ENCODE measurements at places on chromosomes 5 and 9.

GRCh38 chr9:104743376-104743985, 4.0 kb upstream of the NIPSNAP3A start:
- no peak for DNase-seq

GRCh38 chr9:132996526-132996925, 18.0 kb downstream of the GFI1B start:
- DNase-seq: no peak

GRCh38 chr9:79233542-79233941, 338.2 kb upstream of the TLE4 start:
- peak; percentile 26 for DNase-seq

DNA sequence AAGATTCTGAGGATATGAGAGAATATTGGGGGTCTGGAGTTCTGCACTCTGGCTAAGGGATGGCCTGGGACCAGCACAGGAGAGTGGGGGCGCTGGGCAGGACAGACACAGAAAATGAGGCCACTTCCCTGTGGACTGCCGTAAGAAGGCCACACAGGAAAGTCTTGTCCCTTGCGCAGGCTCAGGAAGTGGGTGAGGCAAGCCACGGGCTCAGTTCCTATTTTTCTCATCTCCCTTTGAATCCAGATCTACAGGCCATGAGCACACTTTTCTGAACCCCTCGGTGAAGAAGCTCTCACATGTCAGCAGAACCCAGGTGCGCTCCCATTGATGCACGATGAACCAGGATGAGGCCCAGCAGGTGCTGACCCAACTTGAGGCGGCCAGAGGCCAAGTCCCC, 207.4 kb downstream of the AGTPBP1 start:
- no peak for DNase-seq

DNA sequence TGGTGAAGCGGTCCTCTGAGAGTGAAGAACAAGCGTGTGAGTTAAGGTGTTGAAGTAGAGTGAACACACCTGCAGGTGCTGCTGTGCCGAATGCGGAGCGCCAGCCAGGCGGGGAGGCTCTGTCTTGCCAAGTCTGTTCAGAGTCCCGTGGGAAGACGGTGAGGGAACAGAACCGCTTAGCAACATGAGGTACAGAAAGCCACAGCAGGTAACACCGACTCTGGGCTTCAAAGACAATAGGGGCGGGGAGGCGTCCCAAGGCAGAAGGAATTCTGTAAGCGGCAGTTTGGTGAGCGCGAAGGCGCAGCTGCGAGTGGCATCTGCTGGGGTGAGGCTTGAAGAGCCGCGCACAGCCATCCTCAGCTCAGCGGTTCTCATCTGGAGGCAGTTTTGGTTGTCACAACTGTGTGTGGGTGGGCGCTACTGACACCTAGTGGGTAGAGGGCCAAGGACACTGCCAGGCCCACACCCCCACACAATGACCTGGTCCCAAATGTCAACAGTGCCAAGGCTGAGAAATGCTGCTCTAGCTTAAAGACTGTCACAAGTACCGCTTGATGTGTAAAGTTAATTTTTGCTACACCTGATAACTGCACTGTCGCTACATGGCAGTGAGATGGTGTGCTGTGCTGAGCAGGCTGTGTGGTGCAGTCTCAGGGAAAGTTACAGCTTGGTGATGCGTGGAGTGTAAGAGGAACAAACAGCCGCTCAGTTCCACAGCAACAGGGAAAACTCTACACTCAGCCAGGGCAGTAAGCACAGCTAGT, 67.4 kb upstream of the TBC1D9B start:
- peak; percentile 76 for DNase-seq

DNA sequence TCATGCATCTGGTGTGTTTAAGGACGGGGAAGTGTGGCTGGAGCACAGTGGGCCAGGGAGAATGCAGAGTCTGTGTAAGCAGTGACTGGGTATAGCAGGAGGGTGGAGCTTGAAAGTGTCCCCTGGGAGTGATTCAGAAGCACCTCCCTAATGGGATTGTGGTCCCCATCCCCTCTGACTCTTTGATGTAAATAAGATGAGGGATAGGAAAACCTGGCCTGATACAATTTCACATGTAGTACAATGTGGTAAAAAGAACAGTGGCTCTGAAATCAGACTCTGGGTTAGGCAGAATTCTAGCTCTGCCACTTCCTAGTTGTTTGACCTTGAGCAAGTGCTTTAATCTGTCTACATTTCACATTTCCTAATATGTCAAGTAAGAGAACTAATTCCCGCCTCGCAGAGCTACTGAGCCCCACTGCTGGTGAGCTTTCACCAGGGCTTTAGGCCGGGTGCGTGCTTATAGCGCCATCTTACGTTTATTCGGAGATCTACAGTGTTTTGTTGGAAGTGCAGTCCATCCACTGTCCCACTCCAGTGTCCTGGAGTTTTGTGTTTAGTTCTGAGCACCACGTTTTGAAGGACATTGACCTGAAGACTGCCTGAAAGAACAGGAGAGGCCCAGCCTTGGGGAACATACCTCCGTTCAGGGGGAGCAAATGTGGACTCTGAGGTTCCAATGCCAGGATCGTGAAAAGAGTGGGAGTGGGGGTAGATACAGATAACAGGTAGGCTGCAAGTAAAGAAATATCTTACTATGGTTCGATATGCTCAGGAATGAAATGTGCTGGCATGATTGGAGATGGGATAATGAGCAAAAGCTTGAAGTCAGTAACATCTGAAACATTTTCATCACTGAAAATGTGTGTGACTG, 51.2 kb upstream of the TESK1 start:
- DNase-seq: peak; percentile 63

GRCh38 chr5:4758550-4758949, 381.6 kb upstream of the ADAMTS16 start:
- no peak for DNase-seq

DNA sequence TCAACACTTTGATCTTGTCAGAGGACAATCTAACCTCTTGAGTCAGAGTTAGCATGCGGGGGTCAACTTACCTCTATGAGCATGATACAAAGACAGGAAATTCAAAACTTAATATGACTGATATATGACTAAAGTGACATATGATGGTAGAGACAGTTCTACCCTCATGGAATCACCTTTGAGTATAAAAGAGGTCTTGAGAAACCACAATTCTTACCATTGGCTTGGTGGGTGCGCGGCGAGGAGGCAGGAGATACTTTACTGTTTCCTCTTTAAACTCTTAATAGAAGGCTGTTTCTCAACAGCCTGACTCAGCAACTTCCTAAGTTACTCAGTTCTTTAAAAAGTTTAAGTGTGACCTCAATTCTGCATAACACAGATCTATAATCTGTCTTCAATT, 372.8 kb downstream of the KIAA0825 start:
- DNase-seq: no peak

DNA sequence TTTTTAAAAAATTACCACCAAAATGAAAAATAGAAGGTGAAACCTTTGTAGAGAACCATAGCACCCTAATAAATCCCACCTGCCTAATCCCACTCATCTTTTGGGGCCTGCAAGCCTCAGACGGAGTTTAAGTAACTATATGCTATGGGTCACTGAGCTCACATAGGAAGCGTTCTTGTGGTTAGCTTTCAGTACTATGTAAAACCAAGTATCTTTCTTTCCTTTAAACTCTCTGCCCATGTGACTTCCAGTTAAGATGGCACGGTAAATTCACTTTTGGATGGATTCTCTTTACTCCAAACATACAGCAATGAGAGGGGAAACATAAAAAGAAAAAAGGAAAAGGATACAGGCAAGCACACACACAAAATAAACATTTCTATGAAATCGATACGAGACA, 50.9 kb downstream of the FANCC start:
- DNase-seq: no peak

DNA sequence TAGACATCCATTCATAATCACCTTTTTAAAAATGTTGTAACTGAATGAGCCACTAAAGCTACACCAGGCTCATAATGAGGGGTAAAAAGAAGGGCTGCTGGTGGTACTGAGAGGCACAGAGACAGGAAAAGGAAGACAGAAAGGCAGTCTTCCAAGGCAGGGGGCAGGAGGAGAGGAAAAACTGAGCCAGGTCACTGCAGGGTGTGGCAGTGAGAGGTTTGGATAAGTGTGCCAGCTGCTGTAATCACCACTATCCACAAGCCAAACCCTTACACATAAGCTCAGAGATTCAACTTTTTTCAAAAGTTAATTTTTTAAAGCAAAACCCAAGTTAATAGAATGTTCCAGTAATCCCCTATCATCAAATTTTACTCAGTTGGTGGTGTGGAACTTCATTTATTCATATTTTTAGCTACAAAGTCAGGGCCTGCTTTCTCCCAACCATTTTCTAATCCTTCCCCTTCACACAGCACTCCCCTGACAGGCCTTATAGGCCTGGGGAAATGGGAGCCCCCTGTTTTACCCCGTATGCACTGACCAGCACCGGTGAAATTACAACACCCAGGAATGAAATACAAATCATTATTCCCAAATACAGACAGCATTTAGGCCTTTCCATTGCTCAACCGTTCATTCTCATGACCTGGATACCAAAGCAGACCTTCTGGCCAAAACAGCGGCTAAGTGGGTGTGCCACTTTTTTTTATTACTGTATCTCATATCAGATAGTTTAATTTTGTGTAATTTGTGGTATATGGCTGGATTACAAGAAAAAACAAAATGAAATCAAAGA, 76.3 kb downstream of the EFNA5 start:
- DNase-seq: no peak

DNA sequence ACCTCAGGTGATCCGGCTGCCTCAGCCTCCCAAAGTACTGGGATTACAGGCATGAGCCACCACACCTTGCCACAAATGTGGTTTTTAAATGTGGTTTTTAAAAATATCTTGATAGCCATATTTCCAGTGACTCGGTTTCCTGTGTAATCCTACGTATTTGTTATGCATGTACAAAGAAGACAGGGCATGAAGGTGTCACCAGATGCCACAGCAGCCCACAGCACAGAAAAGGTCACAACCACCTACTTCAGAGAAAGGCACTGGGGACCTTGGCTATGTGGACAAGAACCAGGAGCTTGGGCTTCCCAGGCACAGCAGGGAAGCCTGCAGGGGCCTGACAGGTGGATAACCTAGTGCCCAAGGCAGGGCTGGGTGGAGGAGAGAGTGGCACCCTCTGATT, 38.0 kb downstream of the C9orf50 start:
- no peak for DNase-seq

DNA sequence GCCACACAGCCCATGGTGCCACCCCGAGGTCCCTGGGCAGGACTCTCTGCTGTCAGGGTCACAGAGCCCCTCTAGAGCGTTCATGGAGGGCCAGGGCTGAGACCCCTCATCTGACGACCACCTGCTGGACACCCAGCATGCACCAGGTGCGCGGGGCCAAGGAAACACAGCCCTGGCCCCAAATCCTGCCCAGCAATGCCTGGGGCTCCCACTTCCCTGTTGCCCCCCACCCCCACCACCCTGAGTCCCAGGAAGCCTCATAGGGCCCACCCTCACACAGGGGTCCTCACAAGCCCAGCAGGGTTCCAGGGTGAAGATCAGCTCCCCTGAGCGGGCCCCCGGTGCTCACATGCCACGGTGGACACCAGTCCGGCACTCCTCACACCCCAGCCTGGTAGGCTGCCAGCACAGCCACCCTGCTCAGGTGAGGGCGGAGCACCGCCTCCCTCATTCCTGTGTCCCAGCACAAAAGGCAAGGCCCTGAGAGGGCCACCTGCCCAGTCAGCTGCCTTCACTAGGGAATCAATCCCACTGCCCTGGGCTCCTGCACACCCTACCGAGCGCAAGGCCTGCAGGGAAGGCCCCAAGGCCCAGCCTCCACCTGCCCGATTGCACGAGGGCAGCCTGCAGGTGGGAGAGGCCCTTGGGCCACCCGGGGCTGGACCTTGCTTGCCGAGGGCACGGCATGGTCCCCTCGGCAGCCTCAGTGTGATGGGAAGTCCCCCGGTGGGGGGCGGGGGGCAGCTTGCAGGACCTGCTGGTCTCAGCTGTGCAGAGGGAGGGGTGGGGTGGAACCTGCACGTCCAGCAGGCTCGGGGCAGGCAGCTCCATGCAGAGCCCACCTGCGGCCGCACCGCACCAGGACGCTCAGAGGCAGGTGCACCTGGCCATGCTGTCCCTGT, 56.4 kb upstream of the UBAC1 start:
- no peak for DNase-seq

GRCh38 chr5:142845954-142846398, 75.8 kb downstream of the ARHGAP26 start:
- DNase-seq: no peak

- no peak for DNase-seq
Measured at GRCh38 chr5:148748702-148749392, 77.6 kb upstream of the ADRB2 start.

GRCh38 chr9:69984831-69985230, 58.8 kb upstream of the MAMDC2 start:
- DNase-seq: no peak

- DNase-seq: no peak
Measured at GRCh38 chr5:6350277-6351090, 27.9 kb downstream of the MED10 start.

GRCh38 chr9:37911271-37911681, 7.3 kb upstream of the SLC25A51 start:
- DNase-seq: no peak

GRCh38 chr9:84379740-84380139, 39.2 kb upstream of the SLC28A3 start:
- DNase-seq: no peak

DNA sequence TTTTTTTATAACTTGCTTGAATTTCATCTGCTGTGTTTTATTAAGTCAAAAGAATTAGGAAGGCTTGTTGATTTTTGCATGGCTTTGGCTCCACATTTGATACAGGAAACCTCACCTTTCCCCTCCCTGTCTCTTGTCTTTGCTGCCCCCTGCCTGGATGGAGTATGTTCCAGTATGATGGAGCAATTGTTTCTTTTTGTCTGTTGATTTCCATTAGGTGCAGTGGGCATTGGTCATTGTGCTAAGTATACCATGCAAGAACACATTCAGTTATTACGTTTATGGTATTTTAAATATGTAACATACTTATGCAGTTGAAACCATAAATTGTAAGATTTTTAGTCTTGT, 19.6 kb downstream of the TJP2 start:
- DNase-seq: no peak

DNA sequence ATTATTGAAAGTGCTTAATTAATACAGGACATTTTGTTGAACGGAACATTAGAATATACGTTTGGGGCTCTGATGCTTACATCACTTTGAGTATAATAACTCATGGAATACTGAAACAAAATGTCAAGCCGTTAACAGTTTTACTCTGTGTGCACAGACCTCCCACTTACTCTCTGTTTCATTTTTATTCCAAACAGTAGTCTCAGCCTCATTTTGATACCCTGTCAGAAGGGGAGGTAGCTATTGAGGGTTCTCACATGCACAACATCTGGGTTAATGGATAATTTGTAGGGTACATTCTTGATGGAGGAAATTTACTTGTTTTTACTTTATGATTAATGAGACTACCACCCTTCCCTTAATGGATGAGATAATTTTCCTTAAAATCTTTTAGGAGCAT, 59.0 kb downstream of the SCAMP1 start:
- no peak for DNase-seq

DNA sequence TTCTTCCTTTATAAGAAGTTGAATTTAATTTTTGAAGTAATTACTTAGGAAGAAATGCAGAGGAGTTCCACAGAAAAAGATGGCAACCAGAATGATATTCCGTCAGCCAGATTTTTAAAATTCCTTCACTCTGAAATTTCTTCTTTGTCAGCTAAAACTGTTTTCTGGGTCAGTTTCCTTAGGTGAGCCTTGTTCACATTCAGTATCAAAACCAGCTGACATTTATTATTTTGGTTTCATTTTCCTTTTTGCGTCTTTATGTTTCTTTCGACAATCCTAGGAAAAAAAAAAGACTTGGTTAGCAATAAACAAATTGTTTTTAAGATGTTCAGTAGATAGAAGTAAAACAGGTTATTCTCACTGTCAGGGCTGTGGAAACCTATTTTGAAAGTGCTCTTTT, 4.1 kb upstream of the IARS1 start:
- no peak for DNase-seq

GRCh38 chr5:158017469-158017868, 158.5 kb upstream of the CLINT1 start:
- no peak for DNase-seq

- DNase-seq: no peak
Measured at GRCh38 chr5:148532969-148533670, 121.2 kb downstream of the HTR4 start.
